ENCODE measurements at places on chromosomes 12 and 14.

DNA sequence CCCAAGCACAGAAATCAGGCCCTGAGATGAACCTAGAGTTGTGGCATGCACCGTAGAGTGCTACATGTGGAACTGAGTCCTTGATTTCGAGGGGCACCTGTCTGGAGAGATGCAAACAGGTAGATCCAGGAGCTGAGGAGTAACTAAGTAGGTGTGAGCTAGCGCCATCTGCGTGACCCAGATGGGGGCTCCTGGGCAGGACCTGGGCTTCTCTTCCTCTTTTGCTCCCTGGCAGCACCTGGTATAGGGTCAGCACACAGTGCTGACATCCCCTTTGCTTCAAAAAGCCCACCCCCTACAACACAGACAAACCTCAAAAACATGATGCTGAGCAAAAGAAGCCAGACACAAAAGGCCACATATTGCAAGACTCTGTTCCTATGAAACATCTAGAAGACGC, 65.8 kb downstream of the PITPNM2 start:
- DNase-seq = no peak

GRCh38 chr14:90760591-90761316, 55.5 kb downstream of the TTC7B start:
- peak; percentile 2 for DNase-seq

DNA sequence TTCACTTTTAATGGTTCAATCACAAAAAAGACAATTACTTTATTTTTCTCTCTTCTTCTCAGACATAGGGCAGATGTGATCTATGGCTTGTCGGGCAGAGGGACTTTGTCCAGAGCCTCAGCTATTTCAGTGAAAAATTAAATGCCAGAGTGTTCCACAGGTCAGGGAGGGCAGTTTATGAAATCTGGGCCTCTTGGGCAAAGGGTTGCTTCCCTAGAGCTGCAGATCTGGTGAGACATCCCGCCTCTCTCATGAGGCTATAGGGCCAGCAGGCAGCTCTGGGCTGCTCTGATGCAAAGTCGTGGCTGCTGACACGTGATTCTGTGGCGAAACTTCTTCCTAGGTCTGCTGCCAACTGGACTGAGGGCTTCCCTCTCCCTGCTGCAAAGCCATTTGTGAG, 6.0 kb downstream of the CLMN start:
- no peak for DNase-seq

- DNase-seq = no peak
These were observed 112.6 kb upstream of the FZD10 start for GRCh38 chr12:130049666-130050065.

- no peak for DNase-seq
These were observed 15.1 kb downstream of the CALCOCO1 start for GRCh38 chr12:53712059-53712643.

DNA sequence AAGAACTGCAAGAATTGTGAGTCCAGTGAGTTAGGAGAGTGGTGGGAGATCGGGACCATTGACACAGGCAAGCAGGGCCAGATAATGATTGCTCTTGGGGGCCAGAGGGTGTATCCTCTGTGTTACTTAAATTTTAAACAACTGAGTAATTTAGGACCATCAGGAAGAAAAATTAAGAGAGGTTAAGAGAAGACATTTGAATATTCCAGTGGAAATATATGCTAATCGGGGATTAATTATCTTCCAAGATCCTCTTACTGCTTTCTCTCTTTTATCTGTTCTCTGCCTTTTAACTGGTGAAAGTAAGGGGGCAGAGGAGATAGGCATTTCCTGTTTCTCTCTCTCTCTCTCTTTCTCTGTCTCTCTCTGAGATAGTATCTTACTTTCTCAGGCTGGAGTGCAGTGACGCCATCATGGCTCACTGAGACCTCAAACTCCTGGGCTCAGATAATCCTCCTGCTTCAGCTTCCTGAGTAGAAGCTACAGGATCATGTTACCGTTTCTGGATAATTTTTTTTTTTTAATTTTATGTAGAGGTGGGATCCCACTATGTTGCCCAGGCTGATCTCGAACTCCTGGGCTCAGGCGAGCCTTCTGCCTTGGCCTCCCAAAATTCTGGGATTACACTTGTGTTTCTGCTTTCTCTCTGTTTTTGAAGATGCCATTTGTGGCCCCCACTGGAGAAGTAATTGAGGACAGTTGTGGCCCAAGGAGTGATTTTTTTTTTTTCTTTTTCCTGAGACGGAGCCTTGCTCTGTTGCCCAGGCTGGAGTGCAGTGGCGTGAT, 85.1 kb downstream of the DIP2B start:
- no peak for DNase-seq

DNA sequence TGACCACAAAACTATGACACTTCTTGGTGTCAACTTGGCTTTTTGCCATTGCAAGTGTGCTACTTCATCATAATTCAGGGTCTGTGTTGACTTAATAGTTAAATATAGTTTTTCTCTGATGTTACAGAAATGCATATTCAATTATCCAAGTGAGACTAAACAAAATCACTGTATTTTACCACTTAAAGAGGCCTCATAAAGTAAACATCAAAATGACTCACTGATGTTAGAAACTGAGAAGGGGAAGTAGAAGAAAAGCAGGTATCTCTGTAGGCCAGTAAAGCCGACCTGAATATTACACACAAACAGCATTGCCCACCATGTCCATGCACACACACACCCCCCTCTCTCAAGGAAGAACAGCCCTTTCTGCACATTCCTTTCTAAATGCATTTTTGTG, 55.4 kb downstream of the RPAP3 start:
- no peak for DNase-seq

DNA sequence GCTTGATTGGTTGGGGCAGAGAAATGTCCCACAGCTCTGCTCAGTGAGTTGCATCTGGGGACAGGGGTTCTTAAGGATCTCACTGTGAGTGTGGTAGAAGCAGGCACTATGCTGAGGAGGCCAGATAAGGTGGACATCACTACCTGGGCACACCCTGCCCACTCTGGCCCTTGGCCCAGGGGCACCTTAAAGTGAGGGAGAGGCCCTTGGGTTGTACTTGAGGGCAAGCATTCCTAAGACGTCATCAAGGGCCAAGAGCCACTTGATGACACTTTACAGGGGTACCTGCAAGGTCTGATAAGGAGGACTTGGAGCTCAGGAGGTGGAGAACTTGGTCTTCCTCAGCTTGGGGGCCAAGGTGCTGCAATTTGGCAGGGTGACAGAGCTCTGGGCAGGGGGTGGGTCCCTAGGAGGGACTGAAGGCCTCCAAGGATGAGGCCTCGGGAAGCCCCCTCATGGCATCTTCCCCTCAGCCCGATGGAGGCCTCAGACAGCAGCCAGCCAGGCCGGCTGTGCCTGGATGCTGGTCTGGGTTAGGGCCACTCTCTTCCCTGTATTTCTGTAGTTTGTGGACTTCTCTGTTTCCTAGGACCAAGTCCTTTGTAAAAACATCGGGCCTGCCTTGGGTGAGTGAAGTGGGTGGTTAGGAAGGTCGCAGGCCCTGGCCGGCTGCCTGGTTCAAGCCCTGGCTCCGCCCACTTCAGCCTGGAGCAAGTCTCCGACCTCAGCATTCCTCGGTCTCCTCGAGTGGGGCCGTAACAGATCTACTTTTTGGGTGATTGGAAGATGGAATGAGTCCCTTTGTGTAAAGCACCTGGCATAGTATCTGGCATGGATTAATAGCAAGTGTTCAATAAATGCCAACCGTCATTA, 24.8 kb downstream of the GPR68 start:
- DNase-seq = no peak

DNA sequence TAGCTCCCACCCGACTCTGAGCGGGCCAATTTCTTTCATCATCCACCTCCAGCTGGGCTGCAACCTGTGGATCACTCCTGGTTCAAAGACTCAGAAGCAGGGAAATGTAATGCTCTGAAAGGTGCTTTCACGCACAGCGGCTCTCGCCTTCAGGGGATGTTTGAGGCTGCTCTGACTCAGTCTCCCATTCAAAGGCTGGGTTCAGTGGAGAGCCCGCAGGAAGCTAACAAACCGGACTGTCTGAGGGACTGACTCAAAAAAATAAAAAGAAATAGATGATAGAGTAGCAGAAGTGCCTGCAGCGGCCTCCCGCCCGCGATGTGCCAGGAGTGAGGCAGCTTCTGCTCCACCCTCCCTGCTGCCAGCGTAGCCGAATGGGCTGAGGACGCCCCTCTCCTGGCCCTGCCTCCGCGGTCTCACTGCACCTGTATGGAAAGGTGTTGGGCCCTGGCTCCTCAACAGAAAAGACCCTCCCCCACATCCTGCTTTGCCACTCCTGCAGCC, 98.0 kb downstream of the GCH1 start:
- no peak for DNase-seq

GRCh38 chr12:1716215-1716862, 25.5 kb downstream of the ADIPOR2 start:
- DNase-seq = no peak

DNA sequence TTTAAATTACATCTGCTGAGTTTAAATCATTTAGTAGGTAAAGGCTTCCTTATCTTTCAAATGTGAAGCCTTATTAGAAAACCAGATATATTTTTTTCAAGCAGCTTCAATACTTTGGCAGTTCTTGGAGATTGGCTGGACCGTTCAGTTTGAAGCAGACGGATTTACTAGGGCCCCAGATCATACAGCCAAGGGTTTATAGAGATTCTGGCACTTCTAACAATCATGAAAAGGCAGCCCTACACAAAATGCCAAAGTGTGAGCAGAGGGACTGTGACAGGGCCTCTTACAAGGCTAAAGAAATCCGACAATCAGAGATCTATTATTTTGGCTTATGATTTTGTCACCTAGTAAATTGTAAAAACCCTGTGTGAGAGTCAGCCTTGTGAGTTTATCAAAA, 162.8 kb upstream of the SLC38A2 start:
- DNase-seq = no peak

DNA sequence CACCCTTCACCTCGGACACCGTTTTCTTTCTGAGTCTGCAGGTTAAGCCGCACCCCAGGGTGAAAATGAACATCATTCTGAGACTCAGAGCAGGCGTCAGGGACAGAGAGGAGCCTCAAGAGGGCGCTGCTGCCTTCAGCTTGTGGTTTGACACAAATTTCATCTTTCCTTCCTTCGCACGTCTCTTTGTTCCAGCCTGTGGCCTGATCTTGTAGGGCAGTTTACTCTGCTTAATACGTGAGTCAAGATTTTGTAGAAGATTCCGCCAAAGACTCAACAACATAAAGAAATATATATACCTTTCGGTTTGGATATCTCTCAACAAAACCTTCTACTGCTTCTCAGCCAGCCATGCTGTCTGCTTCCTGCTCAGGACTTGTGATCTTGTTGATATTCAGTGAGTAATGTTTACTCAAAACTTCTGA, 329.3 kb upstream of the OR4E1 start:
- peak; percentile 38 for DNase-seq

GRCh38 chr12:82069931-82070514, 288.2 kb downstream of the CCDC59 start:
- no peak for DNase-seq

- DNase-seq = no peak
These were observed 15.5 kb downstream of the DCAF5 start for GRCh38 chr14:69137416-69137815.

- DNase-seq = peak; percentile 30
These were observed 73.1 kb upstream of the CEP83 start for GRCh38 chr12:94532490-94533422.

DNA sequence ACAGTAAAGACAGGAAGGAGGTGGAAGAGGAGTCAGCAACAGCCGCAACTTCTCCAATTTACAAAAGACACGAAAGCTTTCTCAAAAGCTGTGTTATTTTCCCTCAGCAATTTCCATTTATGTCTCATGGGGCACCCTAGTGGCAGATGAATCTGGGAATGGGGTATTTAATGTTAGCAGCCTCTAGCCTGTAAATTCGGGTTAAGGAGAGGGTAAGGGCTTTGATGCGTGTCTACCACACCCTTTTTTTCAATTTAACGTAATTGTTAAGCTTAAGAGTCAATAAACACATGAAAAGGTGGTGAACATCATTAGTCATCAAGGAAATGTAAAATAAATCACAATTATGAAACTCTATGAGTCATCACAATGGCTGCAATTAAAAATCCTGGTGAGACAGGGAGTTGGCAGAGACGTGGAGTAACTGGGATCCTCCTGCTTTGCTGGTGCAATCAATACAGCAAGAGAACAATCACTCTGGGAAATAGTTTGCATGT, 986.4 kb downstream of the AACS start:
- no peak for DNase-seq

DNA sequence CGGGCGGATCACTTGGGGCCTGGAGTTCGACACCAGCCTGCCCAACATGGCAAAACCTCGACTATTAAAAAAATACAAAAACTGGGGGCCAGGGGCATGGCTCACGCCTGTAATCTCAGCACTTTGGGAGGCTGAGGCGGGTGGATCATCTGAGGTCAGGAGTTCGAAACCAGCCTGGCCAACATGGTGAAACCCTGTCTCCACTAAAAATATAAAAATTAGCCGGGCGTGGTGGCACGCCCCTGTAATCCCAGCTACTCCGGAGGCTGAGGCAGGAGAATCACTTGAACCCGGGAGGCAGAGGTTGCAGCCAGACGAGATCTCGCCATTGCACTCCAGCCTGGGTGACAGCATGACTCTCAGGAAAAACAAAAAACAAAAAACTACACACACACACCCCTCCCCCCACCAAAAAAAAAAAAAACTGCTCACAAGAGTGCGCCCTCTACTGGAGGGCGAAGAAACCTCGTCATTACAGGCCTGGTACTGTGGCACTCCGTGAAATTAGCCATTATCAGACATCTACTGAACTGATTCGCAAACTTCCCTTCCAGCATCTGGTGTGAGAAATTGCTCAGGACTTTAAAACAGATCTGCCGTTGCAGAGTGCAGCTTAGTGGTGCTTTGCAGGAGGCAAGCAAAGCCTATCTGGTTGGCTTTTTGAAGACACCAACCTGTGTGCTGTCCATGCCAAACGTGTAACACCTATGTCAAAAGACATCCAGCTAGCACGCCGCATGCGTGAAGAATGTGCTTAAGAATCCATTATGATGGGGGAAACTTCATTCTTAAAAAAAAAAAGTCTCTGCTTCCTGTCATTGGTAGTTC, 7.7 kb downstream of the PPP1R3E start:
- DNase-seq = peak; percentile 29

DNA sequence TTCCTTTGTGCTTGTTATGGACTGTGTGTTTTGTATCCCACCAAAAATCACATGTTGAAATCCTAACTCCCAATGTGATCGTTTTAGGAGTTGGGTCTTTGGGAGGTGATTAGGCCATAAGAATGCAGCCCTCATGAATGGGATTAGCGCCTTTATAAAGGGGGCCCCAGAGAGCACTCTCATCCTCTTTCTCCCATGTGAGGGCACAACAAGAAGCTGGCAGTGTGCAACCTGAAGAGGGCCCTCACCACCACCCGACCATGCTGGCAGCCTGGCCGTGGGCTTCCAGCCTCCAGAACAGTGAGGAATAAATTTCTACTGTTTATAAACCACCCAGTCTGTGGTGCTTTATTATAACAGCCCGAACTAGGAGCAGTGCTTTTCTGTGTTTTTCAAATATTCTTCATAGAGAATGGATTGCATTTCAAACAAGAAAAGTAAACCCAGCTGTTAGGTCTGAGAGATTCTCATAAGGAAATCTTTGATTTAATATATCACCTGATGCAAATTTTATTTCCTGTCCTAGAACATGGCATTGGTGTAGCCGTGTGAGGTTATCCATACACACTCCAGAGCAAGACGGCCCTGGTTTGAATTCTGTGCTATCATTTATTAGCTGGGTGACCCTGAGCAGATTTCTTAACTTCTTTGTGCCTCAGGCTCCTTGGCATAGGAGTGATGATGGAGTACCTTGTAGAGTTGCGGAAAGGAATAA, 27.8 kb downstream of the HSPB8 start:
- no peak for DNase-seq

Measured in GDM1 (cell line).